Transverse colon (tissue), 4 donors: ENCODE measurements at places on chromosomes 7 and 10. TPM values are rescaled to one million over a fixed set of nuclear protein-coding genes. Genes with fewer than 3 reads are reported as not detected.

DNA sequence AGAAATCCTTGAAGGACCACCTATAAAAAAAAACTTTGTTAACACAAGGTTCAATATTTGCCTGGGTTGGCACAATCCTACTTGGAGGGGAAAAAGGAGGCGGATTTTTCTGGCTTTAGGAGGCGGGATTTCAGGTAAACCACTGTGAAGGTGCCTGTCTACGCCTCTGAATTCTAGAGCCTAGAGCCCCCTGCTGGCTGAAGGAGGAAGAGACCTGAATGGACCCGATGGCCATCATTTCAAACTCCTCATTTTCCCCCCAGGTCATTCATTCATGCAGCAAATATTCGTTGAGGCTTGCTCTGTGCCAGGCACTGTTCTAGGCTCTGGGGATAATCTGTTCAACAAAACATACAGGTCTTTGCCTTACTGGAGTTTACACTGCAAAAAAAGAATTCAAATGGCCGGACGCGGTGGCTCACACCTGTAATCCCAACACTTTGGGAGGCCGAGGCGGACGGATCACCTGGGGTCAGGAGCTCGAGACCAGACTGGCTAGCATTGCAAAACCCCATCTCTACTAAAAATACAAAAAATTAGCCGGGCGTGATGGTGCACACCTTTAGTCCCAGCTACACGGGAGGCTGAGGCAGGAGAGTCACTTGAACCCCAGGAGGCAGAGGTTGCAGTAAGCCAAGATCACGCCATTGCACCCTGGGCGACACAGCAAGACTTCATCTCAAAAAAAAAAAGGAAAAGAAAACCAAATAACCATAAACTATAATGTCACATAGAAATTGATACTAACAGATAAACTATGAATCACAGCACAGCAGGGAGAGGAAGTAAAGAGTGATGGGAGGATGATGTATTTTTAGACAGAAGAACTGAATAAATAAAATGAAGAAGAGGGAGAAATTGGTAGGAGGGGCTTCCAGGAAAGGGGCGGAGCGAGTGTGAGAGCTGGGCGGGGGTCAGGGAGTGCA, 90.1 kb upstream of the NFE2L3 start:
- peak; percentile 84 for DNase-seq

Gene PRKCQ
- 2.7 TPM for total RNA-seq

GRCh38 chr10:133335246-133336117, 1.2 kb downstream of the CALY start:
- DNase-seq = peak; percentile 62

DNA sequence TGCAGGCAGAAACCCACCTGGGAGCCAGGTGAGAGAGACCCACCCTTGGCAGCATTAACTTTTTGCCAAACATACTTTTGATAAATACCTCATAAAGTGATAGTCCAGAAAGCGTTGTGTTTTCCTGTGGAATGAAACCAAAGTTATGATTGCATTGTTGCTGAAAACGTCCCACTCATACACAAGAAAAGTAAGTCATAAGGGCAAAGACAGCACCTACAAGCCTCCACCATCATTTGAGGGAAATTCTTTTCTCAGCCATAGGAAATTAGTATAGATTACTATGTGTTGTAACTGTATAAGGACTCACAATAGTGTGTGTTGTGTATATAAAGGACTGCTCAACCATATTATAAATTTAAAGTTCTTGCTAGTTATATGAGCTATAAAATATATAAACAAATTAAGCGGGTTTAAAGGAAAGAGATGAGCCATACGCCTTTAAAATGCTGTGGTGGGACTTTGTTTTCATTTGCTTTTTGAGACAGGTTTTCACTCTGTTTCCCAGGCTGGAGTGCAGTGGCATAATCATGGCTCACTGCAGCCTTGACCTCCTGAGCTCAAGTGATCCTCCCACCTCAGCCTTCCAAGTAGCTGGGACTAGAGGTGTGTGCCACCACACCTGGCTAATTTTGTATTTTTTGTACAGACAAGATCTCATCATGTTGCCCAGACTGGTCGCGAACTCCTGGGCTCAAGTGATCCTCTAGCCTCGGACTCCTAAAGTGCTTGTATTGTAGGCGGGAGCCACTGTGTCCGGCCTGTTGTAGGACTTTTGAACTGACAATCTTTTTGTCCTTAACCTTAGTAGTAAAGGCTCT, 160.8 kb downstream of the PKD1L1 start:
- no peak for DNase-seq

Gene MSMB
- not detected for total RNA-seq

- no peak for DNase-seq
Observed at GRCh38 chr10:1468811-1469210, 268.5 kb downstream of the ADARB2 start.

Gene SPDYE6
- total RNA-seq = not detected

GRCh38 chr7:131506597-131506996, 49.8 kb downstream of the PODXL start:
- no peak for DNase-seq

Gene CALU
- 44.0 TPM for total RNA-seq

DNA sequence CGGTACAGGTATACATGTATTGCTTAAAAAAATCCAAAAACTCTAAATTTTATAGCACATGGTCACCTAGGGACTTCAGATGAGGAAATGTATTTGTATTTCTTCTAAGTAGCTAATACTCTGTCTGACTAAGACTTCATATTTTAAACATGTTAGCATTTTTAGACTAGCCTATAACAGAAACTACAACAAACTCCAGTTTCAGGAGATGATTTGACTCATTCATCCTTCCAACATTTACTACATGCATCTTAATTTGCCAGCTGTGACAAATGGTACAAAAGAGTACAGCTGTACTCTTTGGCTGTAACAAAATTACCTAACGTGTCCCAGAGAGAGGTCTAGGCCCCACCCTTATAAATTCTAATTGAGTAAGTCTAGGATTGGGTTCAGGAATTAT, 22.2 kb downstream of the TMEM209 start:
- DNase-seq = no peak

GRCh38 chr7:106589198-106589879, 71.6 kb downstream of the CCDC71L start:
- DNase-seq = no peak

- DNase-seq = no peak
Observed at GRCh38 chr7:95335093-95335492, 10.8 kb upstream of the PON1 start.

DNA sequence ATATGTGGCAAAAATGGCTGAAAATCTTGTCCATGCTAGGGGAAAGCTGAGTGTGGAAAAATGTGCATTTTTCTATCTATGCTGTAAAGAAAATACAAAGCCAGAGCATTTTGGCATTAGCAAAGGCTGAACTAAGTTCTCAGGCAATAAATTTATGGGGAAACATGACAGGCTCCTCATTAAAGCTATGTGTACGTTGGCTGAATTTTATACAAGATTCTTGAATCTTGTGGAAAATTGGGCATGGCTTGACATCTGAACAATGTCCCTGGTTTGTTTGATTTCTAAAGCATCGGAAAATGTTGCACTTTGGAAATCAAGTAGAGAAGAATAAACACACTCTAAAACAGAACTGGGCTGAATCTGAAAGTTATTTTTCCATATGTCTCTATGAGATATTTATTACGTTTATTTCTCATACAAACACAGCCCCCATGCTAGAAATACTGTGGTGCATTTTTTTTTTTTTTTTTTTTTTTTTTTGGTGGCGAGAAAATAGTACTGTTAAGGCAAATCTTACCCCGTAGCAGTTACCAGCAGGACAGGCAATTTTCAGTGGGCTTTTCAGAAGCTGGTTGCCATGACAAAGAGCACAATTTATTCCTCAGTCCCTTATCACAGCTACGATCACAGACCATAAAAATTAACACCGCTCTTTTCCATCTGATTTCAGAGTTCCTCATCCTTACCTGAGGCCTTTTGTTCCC, 16.9 kb downstream of the CPA1 start:
- no peak for DNase-seq

- peak; percentile 25 for DNase-seq
Observed at GRCh38 chr10:12699258-12699700, 302.2 kb downstream of the CCDC3 start.

Gene NRP1
- total RNA-seq = 23.5 TPM
